DMS 273 treated with DMSO at 0.1 percent for 48 hours (cell line): ENCODE measurements at places on chromosomes 5 and 9.

DNA sequence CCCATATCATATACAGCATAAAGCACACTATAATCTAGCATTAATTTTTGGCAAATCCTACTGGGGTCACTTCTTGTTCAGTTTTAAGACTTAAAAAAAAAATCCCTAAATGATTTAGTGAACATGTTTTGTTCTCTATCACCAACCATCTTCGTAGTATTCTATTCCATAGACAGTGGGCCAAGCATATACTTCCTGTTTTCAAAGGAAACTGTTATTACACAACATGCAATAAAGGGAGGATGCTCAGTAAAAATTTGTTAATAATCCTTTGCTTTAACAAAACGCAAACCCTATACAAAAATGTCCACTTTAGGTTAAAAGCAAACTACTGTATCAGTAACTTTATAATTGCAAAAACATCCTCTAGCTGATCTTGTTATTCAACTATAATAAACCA, 13.0 kb downstream of the CCNH start:
- no peak for DNase-seq

- DNase-seq, result no peak
These were observed 41.8 kb downstream of the LMNB1 start for GRCh38 chr5:126818736-126819135.

- DNase-seq, result no peak
These were observed 13.8 kb downstream of the CD74 start for GRCh38 chr5:150398722-150399523.

DNA sequence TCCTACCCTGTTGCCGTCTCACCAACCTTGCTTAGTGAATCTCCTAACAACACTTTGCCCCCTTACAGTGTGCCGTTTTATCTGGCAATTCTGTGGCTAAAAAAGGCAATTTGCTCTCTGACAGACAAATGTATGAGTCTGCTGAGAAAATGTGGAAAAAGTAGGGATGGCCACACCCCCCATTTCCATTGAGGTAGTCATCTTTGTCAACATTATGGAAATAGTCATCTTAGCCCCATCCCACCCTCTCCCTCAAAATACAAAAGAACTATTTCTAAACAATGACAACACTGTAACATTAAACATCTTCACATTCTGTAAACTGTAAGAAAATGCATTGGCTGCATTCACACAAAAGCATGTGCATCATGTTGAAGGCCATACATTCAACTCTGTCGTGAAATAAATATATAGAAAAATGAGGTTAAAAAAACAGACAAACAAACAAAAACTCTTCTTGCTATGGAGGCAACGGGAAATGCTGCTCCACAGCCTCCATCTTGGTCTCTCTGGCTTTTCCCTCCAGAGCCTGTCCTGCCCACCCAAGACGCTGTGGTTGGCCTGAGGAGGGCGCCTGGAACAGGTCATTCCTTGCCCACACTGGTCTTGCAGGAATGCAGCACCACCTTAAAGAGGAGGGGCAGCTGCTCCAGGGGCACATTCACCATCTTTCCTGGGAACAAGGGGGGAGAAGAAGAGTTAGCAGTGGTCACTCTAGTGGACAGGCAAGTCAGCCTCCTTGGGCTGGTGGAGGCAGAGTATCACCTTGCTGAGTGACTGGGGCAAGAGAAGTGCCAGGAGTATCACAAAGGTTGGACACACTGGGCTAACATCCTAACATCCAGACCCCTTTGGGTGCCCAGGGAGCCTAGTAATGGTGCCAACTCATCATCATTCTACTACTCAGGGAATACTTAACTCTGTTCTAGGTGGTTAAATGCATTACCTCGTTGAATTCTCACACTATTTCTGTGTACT, 15.2 kb upstream of the NR5A1 start:
- DNase-seq, result no peak

GRCh38 chr5:32935283-32935682, 224.2 kb downstream of the NPR3 start:
- no peak for DNase-seq

- no peak for DNase-seq
These were observed 20.9 kb downstream of the CSF2 start for GRCh38 chr5:132094393-132095076.

DNA sequence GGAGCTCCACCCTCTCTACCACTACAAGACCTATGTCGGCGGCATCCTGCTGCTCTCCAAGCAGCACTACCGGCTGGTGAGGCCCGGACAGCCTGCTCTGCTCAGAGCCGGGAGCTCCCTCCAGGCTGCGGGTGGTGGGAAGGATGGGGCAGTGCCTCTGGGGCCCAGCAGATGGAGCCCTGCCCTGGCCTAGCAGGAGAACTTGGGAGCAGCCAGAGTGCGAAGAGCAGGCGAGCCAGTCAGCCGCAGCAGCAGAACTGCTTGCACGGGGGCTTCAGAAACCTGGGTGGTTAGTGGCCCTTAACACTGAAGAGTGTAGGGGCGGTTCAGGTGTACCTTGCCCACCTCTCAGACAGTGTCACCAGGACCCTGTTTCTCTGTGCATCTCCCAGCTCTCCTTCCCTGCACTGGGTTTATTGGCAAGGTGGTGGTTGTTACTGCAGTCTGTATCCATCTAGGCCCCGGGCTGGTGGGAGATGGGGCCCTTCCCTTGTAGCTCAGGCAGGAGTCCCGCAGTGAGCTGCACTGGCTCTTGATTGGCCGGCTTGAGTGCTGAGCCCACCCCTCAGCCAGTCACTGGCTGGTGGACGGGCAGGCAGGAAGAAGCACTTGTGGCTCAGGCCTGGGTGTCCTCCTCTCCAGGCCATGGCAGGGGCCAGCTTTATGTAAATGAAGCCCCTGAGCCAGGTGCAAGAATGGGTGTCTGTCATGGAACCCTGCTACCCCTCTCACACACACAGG, 7.7 kb downstream of the B4GALT7 start:
- DNase-seq, result peak; percentile 79
